ENCODE measurements at places on chromosomes 1 and 21.
A peak's percentile ranks its signal among the peaks of the same experiment; 100 is the strongest.

DNA sequence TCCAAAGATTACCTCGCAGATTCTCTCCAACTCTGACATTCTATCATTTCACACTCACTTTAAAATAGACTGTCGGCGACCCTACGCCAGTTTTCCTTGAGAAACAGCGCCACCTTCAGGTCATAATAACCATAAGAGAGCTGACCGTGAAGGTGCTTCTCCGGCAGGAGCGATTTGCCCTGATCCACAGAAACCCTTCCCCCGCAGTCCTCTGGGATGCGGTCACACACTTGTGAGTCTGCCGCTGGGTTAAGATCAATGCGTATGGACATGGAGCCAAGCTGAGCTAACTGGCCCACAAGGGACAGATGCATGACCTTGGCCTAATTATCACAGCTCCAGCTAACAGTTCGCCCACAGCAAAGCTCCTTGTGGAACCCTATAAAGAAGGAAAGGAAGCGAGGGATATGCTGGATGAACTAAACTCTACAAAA, 32.8 kb upstream of the IFNAR2 start:
- peak; percentile 58 for DNase-seq

GRCh38 chr1:7646981-7647901, 123.9 kb upstream of the VAMP3 start:
- peak; percentile 74 for DNase-seq

DNA sequence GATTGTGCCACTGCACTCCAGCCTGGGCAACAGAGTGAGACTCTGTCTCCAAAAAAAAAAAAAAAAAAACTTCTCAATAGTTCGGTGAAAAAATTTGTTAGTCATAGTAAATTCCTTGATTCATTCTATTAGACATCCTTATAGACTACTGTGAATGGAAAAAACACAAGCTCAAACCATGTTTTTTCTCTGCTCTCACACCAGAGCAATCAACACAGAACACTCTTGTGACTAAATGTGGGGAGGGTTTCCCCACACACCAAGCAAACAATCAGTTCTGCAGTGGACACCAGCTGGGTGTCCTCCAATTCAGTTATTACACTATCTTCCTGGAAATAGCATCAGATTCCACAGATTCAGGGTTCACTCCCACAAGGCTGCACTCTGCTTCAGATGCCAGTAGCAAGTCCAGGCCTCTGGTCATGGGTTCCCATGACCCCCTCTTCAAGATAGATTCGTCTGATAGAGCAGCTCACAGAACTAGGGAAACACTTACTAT, 69.1 kb upstream of the TEKT2 start:
- DNase-seq = no peak

GRCh38 chr1:19442154-19443096, 42.9 kb downstream of the CAPZB start:
- DNase-seq = peak; percentile 53

- DNase-seq = peak; percentile 87
These were observed 162.8 kb downstream of the NTPCR start for GRCh38 chr1:233113009-233113879.

DNA sequence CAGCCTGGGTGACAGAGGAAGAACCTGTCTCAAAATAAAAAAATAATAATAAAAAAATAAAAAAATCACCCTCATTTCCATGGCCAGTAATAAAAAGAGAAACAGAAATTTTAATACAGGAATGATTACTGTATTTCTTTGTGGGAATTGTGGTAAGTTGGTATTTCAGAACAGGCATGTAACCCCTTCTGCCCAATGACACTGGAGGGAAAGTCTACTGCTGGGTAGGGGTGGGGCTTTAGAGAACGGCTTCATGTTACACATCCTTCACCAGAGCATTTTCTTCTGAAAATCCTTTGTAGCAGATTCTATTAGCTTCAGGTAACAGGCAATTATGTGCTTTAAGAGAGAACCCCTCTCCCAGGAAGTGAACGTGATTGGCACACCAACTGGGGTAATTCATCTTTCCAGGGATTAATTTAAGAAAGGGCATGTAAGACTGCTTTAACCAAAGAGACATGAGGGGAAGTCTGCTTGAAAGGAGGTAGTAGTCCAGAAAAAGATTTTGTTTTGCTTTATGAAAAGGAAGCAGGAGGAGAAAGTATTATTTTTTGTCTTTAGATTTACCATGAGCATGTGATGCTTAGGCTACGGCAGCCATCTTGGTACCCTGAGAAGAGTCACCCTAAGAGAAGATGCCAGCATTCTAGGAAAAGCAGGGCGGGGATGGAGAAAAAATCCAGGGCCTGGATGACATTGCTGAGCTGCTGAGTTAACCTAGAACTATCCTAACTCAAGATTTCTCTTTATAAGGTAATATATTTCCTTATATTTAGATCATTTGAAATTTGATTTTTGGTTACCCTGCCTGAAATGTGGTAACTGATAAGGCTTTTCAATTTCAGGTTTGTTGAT, 57.7 kb upstream of the DPT start:
- no peak for DNase-seq

- no peak for DNase-seq
These were observed 10.6 kb upstream of the PRKACB start for GRCh38 chr1:84133479-84133878.

- DNase-seq = no peak
These were observed 27.0 kb upstream of the FHAD1 start for GRCh38 chr1:15220024-15220392.

GRCh38 chr1:223711173-223711572, 1.2 kb upstream of the CAPN2 start:
- peak; percentile 44 for DNase-seq

DNA sequence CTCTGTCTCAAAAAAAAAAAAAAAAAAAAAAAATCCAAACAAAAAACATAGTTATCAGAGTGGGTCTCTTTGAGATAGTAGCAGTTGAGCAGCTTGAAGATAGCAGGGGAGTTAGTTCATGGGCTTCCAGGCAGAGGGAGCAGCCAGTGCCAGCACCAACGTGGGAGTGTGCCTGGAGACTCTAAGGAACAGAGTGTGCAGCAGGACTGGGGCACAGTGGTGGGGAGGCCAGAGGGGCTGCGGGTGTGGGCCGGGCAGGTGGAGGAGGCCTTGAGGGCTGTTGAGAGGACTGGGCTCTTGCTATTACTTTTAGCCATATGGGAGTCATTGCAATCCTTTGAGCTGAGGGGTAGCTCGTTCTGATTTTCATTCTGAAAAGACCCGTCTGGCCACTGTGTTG, 63.8 kb downstream of the RYR2 start:
- DNase-seq = no peak

- no peak for DNase-seq
These were observed 12.1 kb downstream of the PRKACB start for GRCh38 chr1:84156210-84156621.

GRCh38 chr1:230807029-230807428, 59.8 kb downstream of the CAPN9 start:
- DNase-seq = peak; percentile 74

GRCh38 chr1:27655151-27655937, 16.6 kb downstream of the IFI6 start:
- DNase-seq = no peak

DNA sequence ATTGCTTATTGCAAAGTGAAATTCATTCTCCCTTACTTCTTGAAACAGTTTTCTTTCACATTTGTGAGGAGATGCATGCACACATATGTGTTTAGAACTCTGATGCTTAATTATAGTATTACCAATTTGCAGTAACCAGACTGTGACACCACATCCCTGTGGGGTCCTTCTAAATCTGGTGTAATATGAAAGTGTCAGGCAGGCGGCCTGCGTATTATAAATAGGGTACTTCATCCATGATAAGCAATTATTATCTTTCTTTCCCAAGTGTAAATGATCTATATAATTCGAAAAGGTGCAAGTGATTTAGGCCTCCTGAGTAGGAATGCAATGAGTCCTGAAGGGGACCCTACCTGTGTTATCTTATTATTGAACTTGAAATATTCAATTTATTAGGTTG, 876 bp downstream of the EFCAB7 start:
- DNase-seq = no peak

DNA sequence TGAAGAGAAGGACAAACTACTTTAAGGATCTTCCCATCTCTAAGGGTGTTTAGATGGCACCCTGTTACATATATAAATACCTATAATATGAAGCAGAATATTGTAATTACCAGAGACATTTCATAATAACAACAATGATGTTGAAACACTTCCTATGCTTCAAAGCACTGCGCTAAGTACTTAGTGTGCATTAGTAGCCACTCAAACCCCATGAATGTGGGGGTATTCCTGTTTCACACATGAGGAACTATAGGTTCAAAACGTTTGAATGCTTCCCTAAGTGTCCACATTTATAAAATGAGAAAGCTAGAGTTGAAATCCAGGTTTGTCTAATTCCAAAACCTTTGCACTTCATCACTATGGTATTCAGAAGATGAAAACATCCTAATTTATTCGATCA, 18.5 kb upstream of the OR10J5 start:
- no peak for DNase-seq

- DNase-seq = no peak
These were observed 61.9 kb upstream of the ZNF281 start for GRCh38 chr1:200471739-200472138.

GRCh38 chr1:70051926-70052325, 153.5 kb downstream of the LRRC40 start:
- no peak for DNase-seq

GRCh38 chr1:87120779-87121178, 206.3 kb downstream of the HS2ST1 start:
- no peak for DNase-seq

DNA sequence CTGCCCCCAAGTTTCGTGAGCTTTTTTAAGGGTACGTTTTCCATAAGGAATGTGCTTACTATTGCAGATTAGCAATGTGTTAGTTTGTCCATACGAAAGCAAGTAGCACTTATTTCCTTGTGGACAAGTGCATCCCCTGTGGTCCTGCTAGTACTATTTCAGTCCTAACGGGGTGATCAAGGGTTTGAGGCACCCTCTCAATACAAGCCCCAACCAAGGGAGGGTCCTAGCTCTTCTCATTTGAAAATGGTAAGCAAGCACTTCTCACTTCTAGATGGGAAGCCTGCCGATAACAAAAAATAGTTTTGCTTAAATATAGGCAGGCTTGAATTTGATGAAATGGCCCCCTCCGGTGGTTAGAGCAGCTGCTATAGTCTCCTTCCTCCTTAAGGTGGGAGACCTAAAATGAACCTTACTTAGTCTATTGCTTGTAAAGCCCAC, 64.0 kb upstream of the HMCN1 start:
- peak; percentile 43 for DNase-seq

- DNase-seq = no peak
These were observed 15.5 kb downstream of the FYB2 start for GRCh38 chr1:56803561-56804156.

DNA sequence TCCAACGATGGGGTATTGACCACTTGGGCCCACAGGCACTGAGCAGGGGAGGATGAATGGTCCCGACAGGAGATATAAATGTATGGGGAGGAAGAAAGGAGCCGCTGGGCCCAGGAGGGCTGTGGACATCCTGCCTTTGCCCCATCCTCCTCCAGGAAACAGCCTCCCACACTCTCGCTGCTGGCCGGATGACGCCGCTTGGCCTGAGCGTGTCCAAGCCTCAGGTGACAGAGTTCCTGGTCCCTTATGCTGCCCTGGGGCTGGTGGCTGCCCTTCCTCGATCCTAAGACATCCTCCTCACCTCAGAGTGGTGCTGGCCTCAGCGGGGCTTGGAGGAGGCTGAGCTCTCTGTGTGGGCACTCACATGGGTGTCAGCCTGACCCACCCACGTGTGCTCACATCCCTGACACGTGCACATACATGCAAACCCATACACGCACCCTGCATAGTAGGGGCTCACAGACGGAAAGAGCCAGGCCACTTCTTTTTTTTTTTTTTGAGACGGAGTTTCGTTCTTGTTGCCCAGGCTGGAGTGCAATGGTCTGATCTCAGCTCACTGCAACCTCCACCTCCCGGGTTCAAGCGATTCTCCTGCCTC, 5.9 kb upstream of the SERINC2 start:
- no peak for DNase-seq

- DNase-seq = peak; percentile 31
These were observed 46.3 kb upstream of the TMPRSS15 start for GRCh38 chr21:18449605-18450550.

- DNase-seq = no peak
These were observed 17.5 kb downstream of the PTGFRN start for GRCh38 chr1:116927049-116927798.

DNA sequence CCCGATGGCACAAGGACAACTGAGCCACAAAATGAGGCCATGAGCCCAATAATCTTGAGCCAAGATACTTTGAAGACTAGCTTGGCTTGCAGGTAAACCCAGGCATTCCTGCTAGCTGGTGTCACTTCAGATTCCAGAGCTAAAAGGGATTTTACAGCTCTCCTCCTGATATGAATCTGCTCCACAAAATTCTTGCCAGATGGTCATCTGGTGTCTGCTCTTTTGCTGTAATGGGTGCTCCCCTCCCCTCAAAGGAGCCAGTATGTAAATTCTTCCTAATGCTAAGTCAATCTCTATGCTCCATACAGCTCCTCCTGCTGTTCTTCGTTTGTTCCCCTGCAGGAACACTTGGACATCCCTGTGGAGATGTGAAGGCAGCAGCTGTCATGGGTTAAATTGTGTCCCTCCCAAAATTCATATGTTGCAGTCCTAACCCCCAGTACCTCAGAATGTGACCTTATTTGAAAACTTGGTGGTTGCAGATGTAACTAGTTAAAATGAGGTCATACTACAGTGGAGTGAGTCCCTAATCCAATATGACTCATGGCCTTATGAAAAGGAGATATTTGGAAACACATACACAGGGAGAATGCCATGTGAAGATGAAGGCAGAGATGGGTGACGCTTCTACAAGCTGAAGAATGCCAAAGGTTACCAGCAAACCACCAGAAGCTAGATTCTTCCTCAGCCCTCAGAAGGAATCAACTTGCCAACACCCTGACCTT, 180.6 kb upstream of the PALMD start:
- DNase-seq = no peak

DNA sequence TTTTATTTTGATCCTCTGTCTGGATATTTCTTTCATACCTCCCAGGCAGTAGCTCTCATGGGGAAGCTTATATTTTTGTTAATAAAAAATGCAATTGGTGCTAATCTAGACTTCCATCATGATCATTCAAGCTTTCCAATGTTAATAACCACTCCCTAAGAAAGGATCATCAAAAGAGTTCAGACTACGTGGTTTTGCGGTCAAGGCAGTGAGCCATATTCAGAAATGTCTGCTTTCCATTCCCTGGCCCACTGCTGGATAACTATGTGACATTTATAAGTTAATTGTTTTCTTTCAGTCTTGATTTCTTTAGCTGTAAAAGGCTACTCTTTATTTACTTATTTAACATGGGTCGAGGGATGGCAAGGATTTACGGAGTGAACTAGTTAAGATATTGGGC, 414.6 kb downstream of the LMO4 start:
- DNase-seq = no peak

DNA sequence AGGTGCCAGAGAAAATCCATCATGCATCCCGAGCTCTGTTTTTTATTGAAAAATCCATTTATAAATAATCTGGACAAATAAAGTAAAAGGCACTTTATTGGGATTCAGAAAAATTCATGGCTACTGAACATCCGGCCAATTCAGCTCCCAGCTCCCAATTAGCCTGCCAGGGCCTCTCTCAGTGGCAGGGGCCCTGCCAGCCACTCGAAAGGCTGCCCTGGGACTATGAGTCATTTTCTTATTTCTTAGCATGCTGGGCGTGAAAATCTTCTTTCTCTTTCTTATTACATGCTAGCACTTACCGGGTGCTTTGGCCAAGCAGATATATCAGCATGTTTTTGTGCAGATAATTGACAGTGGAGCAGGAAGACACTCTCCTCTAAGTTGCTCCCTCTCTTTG, 283.3 kb downstream of the CAMTA1 start:
- no peak for DNase-seq

All from right hindlimb (tissue), 1 donor.